ENCODE measurements at places on chromosomes 7 and 10.

- DNase-seq = no peak
Observed at GRCh38 chr7:141640239-141640840, 61.6 kb downstream of the DENND11 start.

DNA sequence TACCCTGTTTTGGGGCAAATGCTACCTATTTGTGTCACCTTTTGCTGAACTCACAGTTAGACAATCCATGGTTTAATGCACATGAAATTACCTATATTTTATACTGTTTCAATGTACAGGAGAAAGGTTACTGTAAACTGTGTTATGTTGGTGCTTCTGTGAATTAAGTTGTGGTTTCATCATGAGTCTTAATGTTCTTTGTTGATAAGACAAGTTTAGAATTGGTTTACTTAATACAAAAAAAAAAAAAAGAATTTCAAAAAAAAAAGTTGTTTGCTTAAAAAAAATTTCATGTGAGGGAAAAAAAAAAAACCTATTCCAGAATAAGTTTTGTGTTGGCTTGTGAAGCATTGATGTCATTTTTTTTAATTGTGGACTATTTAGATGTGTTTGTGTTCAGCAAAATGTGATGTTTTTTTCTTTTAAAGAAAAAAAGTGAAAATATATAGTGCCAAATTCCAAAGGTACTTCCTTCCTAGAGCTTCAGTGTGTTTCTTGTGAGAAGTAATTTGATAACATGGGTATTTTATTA lies 280.3 kb downstream of the USP6NL start:
- DNase-seq = no peak

DNA sequence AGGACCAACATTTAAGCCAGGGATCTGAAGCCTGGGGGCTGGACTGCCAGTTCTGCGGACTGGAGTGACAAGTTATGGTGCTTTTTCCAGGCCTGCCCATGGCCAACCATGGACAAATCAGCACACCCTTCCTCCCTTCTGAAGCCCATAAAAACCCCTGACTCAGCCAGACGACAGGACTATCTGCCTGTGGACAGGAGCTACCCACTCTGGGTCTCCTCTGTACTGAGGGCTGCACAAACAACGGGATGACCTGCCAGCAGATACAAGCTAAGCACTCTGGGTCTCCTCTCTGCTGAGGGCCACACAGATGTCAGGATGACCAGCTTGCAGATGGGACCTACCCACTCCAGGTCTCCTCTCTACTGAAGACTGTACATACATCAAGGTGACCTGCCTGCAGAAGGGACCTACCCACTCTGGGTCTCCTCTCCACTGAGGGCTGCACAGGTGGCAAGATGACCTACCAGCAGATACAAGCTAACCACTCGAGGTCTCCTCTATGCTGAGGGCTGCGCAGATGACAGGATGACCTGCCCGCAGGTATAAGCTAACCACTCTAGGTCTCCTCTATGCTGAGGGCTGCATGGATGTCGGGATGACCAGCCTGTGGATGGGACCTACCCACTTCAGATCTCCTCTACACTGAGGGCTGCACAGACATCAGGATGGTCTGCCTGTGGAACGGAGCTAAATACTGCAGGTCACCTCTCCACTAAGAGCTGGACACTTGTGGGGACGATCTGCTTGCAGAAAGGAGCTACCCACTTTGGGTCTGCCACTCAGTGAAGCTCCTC lies 110.1 kb upstream of the GPR22 start:
- DNase-seq = no peak

GRCh38 chr7:95198863-95199262 lies 125.5 kb downstream of the PON1 start:
- DNase-seq = no peak

DNA sequence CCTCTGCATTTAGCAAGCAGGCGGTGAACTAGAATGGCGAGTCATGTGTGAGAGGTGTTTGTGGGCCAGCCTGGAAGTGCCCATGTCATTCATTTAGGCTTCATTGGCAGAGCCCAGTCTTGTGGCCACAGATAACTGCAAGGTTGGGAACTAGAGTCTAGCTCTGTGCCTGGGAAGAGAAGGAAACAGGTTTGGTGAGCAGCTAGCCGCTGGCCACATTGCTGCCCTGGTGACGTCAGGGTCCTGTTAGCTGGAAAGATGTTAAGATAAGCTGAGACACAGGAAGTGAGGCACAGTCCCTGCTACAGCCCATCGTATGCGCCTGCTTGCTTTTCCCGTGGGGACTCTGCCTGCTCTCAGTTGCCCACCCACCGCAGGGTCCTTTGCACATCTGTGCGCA lies 185.5 kb downstream of the CAMK1D start:
- DNase-seq = no peak

- no peak for DNase-seq
Observed at GRCh38 chr10:73229567-73229966, 17.5 kb downstream of the DNAJC9 start.

- no peak for DNase-seq
Observed at GRCh38 chr10:49429458-49429857, 33.6 kb upstream of the DRGX start.

DNA sequence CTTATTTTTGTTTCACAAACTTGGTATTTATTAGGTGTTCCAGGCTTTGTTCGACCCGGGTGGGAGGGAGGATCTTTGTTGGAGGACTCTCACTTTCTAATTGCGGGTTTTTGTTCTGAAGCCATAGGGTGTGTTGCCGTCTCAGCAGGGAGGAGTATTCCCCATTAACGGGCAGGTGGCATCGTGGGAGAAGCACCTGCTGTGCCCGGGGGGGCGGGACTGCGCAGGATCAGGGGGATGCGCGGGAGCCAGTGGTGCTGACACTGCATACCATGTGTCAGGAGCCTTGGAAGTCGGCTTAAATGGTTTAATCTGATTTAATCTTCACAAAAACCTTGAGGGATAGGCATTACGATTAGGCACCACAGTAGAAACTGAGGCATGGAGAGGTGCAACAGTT lies 113.0 kb downstream of the MGMT start:
- DNase-seq = peak; percentile 15

DNA sequence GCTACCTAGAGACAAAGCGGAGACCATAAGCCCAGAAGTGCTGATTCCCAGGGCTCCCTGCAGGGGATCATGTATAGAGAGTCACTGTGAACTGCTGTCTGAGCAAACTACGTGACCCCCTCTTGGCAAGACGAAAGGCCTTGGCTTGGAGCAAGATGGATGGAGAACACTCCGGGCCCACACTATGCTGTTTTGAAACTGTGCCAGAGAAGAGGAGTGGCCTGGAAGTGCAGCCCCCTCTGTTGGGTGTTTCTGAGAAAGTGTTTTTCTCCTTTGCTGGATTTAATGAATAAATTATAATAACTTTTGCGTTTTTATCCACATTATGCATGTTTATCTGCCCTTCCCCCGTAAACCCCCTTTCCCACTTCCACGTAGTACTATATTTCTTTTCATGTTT lies 639.3 kb upstream of the GALNT17 start:
- no peak for DNase-seq

GRCh38 chr10:78434886-78435285 lies 401.2 kb downstream of the RPS24 start:
- no peak for DNase-seq

GRCh38 chr7:157020514-157021070 lies 10.1 kb upstream of the MNX1 start:
- no peak for DNase-seq

DNA sequence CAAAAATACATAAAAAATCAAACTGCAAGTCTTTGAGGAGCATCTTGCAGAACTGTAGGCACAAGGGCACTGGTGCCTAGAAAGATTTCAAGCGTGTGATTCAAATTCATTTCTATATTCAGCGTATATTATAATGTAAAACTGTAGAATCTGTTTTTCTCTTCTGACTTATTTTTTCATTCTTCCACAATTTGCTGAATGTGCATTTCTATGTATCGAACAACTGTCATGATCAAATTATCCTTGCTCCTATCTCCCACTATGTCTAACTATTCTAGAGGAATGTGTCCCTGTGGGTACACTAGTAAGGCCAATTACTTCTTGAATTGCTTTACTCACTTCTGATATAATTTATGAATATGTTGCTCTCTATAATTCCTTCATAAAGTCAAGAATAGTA lies 283.0 kb upstream of the MAGI2 start:
- no peak for DNase-seq

Measured in NCI-H1417 treated with DMSO at 0.1 percent for 48 hours (cell line).